ENCODE measurements at places on chromosomes 1 and 21.

GRCh38 chr1:14926229-14926628 lies 227.3 kb upstream of the TMEM51 start:
- DNase-seq, result no peak

GRCh38 chr1:102628109-102628613 lies 480.2 kb downstream of the COL11A1 start:
- no peak for DNase-seq

DNA sequence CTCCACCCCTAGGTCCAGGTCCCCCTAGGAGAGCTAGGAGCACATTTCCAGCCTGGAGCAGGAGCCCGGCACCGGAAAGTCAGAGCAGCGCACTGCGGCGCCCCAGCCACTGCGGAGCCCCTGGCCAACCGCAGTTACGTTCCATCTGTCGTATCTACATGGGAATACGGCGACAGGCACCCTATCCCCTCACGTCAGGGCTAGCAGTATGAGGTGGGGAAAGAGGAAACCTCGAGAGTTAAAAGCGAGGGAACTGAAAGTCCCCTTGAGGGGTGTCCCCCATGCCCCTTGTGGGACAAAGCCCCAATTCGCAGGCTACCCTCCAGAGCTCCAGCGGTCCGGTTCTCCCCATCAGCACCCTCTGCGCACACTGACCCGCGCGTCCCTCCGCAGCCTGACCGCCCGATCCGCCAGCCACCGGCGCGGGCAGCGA lies 995 bp downstream of the COLGALT2 start:
- DNase-seq, result peak; percentile 3

GRCh38 chr1:183019860-183020259 lies 3.4 kb upstream of the LAMC1 start:
- no peak for DNase-seq

DNA sequence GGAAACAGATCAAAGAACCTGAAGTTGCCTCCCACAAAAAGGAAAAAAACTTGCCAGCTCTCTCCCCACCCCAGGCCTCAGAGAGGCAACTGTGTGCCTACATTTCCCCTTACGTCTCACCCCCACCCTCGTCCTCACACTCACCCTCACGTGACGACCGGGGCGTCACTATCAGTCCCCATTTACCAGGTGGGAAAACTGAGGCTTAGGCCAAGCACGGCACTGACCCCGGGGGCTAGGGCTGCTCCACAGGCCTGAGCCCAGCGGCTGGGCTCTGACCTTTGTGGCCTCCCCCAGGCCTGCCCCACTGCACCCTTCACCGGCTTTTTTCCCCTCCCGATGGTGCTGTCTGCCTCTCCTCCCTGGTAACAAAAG lies 51.5 kb upstream of the RUNX3 start:
- no peak for DNase-seq

DNA sequence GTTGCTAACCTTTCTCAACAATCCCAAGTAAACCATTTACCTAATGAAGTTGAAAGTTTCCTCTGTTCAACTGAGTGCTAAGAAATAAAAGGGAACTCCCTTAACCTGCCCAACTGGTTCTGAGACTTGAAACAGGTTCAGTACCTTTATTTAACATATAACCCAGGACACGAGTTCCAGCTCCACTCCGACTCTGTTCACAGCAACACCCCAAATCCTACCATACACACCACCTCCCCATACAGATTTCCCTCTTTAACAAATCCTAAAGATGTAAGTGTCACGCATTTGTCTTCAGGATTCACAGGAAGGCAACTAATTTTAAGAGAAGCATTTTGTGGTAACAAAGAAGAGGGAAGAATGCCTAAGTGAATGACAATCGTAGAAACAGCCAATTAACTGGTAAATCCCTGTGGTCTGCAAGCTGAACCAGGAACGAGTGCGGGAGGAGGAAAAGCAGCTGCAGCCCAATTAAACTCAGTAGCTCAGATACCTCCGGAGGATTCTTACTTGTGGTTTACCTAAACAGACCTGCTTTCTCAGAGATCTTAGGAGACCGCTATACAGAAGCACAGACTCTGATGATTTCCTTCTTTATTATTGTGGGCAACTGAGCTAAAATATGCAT lies 134.5 kb upstream of the MAGI3 start:
- no peak for DNase-seq

DNA sequence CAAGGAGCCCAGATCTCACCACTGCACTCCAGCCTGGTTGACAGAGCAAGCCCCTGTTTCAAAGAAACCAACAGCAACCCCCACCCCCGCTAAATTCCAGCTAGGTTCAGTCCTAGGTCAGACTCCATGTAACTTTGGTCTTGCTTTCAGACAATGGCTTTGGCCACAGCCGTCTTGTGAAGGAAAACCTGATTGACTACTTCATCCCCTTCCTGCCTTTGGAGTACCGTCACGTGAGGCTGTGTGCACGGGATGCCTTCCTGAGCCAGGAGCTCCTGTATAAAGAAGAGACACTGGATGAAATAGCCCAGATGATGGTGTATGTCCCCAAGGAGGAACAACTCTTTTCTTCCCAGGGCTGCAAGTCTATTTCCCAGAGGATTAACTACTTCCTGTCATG lies 12.9 kb downstream of the TOR3A start:
- DNase-seq, result no peak

- no peak for DNase-seq
These were observed 125.0 kb downstream of the LACTBL1 start for GRCh38 chr1:22847709-22848108.

- no peak for DNase-seq
These were observed 26.2 kb upstream of the A3GALT2 start for GRCh38 chr1:33346927-33347649.

DNA sequence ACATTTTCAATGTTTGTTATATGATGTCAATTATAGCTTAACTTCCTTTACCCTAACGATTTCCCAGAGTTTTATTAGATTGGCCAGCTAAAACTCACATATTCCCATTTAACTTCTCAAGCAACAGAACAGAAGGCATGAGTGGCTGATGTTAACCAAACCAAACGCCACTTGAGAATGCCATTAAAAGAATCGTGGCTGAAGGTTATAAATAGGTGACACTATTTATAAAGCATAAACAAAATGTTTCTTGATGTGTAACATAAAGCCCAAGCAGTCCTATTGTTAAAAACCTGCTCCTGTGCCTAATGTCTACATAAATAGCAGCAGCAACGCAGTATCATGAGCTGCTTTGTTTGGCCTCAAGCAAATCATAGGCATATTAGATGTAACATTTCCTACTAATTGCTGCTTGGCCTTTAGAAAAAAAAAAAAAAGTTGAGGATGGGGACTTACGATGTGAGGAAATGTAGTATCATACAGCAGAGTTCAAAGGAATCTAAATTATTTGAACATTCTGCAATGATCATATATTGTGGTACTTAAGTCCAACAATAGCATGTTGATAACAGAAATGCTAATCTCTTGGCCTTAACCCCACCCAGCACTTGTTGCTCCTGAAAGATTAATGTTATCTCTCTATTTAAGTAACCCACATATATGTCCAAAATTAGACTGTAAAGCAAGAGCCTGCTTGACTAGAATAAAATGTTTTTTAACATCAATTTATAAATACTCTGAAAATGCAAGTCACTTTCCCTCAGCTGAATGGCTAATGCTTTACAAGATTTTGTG lies 106.0 kb downstream of the ESRRG start:
- no peak for DNase-seq

DNA sequence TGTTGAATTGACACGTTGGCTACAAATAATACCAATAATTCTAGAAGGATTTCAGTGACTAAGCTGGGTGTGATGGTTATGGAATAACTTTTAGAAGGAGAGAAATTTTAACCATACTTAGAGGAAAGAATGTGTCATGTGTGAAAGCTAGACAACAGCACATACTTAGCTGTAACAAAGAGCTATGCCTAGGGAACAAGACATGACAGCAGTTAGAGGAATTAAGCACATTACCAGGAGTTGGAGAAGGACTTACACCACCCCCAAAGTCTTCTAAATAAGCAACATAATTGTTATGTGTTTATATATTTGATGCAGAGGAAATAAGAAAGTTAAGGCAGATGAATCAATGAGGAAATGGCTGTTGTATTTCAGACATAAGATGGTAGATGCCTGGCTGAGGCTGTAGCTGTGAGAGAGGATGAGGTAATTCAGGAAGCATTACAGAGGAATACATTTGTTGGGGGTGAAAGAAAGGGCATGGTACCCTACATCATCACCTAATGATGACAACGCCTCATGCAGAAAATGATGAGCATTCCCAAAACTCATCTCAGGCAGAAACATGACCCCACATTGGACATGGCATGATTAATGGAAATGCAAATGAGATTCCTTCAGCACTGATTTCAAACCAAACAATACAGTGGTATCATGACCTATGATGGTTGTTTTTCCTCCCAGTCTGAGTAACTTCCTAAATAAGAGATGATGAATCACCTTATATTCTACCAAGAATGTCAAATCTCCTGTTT lies 211.5 kb downstream of the LHX8 start:
- no peak for DNase-seq

DNA sequence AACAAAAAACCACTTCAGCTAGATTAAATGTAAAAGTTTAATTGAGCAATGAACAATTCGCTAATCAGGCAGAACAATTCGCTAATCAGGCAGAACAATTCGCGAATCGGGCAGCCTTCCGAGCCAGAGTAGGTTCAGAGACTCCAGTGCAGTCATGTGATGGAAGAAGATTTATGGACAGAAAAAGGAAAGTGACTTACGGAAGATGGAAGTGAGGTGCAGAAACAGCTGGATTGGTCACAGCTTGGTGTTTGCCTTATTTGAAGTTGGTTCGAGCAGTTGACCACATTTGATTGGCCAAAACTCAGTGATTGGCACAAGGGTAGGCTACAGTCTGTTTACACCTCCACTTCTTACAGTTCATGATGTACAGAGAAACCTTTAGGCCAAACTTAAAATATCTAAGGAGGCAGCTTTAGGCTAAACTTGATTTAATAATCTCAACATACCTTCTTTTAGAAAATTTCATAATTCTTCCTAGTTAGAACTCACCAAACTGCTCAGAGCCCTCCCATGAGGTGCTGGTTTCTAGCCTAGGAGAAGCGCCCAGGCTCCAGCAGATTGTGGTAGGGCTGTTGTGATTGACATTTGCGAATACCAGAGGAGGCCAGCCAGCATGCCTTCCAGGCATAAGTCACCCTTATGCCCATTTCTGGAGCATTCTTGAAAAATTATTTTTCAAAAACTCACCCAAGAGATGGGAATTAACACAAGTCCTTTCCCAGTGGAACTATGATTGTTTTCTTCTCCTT lies 22.8 kb upstream of the KCNC4 start:
- no peak for DNase-seq

DNA sequence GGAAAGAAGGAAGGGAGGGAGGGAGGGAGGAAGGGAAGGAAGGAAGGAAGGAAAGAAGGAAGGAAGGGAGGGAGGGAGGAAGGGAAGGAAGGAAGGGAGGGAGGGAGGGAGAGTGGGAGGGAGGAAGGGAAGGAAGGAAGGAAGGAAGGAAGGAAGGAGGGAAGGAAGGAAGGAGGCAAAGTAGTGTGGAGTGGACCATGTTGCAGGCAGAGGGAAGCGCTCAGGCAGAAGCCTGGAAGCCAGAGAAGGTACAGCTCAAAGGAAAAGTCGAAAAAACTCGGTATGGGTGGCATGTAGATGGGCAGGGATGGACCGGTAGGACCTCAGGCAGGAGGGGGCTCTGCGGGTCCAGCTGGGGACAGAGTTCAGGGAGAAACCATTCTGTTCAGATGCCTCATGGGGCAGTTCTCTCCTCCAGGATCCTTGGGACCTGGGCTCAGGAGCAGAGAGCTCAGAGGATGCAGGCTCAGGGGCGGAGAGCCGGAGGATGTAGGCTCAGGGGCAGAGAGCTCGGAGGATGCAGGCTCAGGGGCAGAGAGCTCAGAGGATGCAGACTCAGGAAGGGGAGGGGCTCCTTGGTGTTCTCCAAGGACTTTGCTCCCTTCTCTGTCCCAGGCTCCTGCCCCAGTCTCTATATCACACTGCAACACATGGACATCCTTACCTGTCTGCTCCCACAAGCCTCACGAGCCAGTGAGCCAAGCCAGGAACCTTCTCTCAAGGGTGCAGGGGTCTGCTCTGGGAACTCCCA lies 13.6 kb upstream of the PADI3 start:
- no peak for DNase-seq

DNA sequence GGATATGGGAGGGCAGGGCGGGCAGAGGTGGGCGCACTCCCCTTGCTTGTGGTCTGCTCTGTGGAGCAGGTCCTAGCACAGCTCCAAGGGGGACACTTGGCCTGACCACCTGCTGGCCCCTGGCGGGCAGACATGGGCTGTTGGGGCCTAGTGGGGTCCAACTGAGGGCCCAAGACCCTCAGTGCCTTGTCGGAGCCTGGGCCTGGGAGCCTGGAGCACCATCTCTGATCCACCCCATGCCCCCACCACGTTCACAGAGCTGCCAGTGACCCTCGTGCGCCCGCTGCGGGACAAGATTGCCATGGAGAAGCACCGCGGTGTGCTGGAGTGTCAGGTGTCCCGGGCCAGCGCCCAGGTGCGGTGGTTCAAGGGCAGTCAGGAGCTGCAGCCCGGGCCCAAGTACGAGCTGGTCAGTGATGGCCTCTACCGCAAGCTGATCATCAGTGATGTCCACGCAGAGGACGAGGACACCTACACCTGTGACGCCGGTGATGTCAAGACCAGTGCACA lies 70.6 kb downstream of the OBSCN start:
- no peak for DNase-seq

DNA sequence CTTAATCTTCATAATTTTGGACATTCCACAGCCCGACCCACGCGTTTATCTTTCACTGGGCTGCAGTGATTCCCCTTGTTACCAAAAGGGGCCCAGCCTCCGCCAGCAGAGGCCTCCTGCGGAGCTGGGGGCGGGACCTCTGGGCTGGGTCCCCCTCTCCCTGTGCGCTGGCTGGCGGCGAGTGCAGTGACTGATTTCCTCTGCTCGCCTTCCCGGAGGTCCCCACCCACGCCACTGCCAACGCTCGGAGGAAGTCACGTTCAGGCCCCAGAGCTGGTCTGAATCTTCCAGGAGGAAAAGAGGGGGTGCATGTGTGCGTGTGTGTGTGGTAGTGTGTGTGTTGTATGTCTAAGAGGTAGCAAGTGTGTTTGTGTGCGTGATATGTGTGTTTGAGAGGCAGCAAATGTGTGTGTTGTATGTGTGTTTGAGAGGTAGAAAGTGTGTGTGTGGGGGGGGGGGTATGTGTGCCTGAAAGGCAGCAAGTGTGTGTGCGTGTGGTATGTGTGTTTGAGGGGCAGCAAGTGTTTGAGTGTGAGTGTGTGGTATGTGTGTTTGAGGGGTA lies 35.0 kb upstream of the JAK1 start:
- DNase-seq, result peak; percentile 78

DNA sequence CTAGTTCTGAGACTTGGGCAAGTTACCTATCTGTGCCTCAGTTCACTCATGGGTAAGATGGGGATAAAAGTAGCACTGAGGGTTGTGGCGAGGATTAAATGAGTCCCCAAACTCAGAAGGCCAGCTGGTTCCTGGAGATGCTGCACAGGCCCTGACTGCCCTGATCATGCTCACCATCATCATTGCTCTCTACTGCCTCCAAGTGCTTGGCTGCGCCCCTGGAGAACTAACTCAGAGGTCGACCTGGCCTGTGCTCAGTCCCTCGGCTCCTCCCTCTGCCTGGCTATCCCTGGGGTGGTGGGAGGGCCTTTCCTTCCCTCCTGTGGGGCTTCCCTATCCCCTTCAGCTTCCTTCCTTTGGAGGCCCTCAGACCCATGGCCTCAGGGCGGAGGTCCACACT lies 5.6 kb downstream of the SLC5A9 start:
- no peak for DNase-seq

GRCh38 chr1:207015791-207016190 lies 16.8 kb downstream of the C1orf116 start:
- DNase-seq, result no peak
